ENCODE measurements at places on chromosomes 6 and 20.

- peak; percentile 30 for DNase-seq
Measured at GRCh38 chr6:75201901-75202672, 3.8 kb downstream of the COL12A1 start.

- no peak for DNase-seq
Measured at GRCh38 chr6:47665112-47665511, 33.3 kb upstream of the ADGRF4 start.

- no peak for DNase-seq
Measured at GRCh38 chr6:136524339-136524935, 25.8 kb downstream of the MAP7 start.

DNA sequence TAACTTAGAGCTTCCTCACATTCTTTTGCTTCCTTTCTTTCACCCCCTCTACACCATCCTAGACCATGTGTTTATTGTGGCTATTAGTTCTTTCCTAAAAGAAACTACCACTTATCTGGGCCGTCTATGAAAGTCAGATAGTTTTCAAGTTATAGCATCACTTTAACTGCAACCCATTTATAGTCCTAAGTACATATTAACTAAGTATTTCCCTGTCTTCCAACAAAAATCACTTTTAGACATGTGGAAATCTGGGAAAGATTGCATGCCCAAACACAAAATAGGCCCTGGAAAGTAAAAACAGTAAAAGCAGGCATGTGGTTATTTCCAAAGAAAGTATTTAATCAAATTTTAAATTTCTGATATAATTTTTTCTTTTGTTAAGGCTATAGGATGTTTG is 5.5 kb downstream of the MYLIP start:
- DNase-seq: no peak

DNA sequence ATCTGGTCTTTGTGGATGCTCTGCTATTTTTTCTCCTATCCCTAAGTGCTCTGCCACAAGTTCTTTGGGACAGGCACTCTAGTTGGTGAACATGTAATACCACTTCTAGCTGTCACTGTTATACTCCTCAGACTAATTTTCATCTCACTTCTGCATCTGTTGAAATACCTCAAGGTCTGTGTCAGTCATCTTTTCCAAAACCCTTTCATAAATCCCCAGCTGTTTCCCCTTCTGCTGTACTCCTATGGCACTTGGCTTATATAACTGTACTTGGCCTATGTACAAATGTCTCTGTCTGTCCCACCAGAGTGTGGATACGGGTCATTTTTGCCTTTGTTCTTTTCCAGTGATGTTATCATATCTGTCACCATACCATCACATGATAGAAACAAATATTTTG is 124.2 kb downstream of the FHL5 start:
- no peak for DNase-seq

- no peak for DNase-seq
Measured at GRCh38 chr6:170007468-170008293, 256.3 kb downstream of the ERMARD start.

DNA sequence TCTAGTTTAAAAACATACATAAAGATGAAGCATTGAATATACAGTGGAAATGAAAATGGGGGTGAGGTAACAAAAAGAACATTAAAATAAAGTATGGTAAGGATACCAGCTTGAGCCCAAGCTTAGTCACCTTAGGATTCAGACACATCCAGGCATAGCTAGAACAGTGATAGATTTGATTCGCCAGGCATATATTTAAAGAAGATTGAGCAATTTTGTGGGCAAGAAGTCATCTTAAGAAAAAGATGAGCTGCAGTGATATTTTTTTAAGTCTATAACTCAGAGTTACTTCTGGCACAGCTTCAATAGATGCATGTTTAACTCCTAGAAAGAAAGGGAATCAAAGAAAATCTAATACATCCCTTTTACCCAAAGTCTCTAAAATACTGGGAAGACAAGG is 97.9 kb downstream of the BMP5 start:
- DNase-seq: peak; percentile 26

DNA sequence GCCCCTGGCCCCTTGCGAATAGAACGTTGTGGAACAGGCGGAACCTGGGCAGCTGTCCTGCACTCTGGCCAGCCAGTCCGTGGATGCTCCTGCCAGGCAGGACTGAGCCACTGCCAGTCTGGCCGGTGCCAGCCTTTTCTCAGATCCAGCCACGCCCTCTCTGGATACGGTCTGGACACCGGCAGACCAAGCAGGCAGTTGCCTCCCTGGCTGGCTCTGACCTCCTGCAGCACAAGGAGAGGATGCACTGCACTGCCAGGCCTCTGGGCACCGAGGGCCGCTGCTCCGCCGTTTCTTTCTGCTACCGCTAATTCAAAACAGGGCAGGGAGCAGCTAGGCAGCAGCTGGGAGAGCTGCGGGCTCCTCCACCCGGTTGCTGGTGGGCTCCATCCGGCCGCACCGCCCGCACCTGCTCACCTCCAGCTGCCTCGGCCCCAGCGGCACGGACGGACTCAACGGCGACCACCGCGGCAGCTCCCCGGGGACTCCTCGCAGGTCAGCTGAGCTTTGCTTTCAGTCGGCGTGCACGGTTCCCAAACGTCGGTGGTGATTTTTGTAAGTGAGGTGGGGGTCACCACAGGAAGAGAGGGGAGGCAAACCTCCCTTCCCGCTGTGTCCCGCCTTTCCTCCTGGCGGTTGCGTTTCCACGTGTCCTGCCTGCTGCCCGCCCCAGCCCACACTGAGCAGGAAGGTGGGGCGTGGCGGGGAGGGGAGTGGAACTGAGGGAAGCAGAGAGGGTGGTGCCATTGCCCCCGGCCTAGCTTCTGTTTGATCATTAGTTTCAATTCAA is 30.3 kb upstream of the AFDN start:
- no peak for DNase-seq

- peak; percentile 11 for DNase-seq
Measured at GRCh38 chr6:30882204-30882758, 2.0 kb upstream of the DDR1 start.

GRCh38 chr6:108697561-108698161 is 136.9 kb downstream of the FOXO3 start:
- no peak for DNase-seq

Measured in fibroblast of skin of abdomen (primary cell).